ENCODE measurements at places on chromosomes 12 and 14. TPM values are rescaled to one million over a fixed set of nuclear protein-coding genes. Genes with fewer than 3 reads are reported as not detected.

SERPINA12 gene
- not detected for total RNA-seq

CD69 gene
- total RNA-seq = 9.6 TPM

CLEC4C gene
- total RNA-seq = not detected

KRT6C gene
- not detected for total RNA-seq

CIT gene
- total RNA-seq = 28.5 TPM

LRRC43 gene
- total RNA-seq = 8.9 TPM

NXPH4 gene
- total RNA-seq = 12.0 TPM

DNA sequence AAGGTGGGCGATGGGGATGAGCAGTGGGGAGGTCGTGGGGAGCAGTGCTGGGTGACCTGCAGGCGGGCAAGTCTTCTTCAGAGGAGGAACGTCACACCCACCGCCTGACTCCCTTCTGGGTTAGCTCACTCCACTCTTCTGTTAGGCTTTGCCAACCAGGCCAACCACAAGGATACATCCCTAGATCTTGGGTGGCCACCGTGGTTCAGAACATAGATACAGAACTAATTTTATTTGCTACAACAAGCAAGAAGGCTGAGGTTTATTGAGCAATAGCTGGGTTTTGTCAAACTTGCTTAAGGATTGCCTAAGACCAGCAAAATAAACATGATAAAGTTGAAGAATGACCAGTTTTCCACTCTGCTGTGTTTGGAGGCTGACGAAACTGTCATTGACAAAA lies 109.4 kb downstream of the DACT1 start:
- no peak for DNase-seq
- no peak overlapping the region for H3K27ac ChIP-seq
- no peaks in the 10 kb centered on the region for H3K27me3 ChIP-seq
- H3K4me1 ChIP-seq = peaks cover 9% of the 10 kb centered on the region
- H3K4me3 ChIP-seq = no peak overlapping the region

DNA sequence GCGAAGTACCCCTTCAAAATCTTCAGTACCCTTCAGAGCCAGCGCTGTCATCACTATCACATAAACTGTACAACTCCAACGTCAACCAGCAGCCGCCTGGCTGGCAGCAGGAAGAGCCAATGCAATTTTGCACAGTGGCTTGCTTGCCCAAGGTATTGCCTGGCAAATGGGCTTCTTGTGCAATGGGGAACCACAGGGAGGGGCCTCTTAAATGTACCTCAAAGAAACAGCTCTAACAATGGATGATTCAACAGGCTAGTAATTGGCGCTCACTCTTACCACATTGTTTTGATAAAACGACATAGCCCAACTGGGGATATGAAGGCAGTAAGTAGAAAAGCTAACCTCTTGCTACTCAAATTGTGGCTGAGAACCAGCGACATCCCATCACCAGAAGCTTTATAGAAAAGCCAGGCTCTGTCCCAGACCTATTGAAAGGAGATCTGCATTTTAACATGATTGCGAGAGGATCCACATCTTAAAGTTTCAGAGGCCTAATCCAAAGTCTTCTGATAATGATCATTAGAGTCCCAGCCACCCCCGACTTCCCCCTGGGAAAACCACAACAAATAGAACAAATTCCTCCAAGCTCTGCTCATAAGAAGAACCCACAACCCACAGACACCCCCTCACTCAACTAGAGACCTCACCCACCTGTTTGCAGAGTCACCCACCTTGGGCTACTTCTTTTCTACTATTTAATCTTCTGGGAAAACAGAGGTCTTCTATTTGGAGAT lies 125.3 kb upstream of the HIF1A start:
- H3K27ac ChIP-seq = no peak overlapping the region
- H3K36me3 ChIP-seq = no peaks in the 10 kb centered on the region
